ENCODE measurements at places on chromosomes 7 and 10.

GRCh38 chr10:95600158-95600557 lies 39.0 kb upstream of the SORBS1 start:
- no peak for DNase-seq

GRCh38 chr10:32939296-32940111 lies 18.5 kb downstream of the ITGB1 start:
- peak; percentile 58 for DNase-seq

- DNase-seq, result no peak
Measured at GRCh38 chr7:27095050-27095896, 527 bp downstream of the HOXA1 start.

DNA sequence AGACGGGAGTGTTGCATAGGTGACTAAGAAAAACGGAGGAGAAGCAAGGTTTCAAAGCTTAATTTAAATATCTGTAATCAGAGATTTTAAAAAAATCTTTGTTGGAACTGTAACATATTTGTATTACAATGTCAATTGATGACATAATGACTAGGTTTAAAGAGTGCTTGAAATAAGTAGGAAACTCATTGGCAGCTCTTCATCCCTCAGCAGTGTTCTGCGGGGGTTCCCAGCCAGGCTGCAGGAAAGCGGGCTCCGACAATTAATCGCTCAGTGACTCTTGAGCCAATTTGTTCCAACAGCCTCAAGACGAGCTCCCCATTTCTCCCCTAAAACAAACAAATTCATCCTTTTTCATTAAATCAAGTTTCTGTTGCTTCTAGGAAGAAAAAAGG lies 22.6 kb downstream of the CPXM2 start:
- DNase-seq, result no peak

DNA sequence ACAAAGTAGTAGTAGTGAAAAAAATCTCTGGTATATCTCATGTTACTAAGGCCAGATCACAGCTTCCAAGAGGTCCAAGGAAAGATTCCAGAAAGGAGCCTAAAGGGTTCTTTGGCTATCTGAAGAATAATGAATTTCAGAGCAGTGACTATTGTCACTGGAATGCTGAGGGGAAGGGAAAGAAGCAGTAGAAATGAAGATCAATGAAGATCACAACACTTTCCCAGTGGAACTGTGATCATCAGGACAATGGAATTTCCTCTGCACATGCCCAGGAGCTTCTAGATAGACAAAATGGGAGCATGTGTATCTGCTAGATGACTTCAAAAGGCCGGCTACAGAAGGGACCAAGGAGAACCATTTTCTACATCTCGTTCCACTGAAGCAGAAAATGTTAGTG lies 219.5 kb upstream of the PHYHIPL start:
- DNase-seq, result peak; percentile 83

GRCh38 chr10:47262606-47263533 lies 37.1 kb upstream of the GDF10 start:
- no peak for DNase-seq

GRCh38 chr7:158491094-158491493 lies 96.5 kb downstream of the PTPRN2 start:
- no peak for DNase-seq

- DNase-seq, result no peak
Measured at GRCh38 chr7:98148607-98149006, 41.9 kb downstream of the LMTK2 start.

DNA sequence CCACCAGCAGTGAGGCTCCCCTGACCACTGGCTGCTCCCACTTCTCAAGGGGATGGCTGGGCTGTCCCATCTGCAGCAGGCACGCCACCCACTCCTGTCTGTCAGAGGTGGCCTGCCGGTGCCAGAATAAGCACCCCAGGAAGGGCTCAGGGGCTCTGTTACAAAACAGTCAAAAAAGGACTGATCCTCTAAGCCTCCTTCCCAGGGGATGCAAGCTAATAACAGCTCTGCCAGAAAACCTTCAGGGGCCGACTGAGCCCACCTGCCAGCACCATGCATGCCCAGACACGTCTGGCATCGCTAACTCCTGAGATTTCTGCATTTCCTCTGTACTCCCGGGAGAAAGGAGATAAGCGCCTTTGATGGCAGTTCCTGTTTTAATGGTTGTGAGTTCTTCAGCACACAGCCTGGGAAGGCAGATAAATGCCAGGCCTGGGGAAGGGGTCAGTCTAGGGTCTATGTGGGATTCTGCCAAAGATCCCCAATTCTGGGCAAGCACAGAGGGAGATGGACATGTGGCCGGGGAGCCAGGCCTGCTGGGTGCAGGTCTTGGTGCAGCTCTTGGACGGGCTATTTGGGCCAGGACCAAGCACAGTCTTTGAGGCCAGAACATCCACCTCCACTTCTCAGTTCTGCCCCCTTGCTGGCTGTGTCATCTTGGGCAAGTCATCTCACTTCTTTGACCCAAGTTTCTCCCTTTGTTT lies 128.4 kb downstream of the ARHGAP22 start:
- no peak for DNase-seq

- no peak for DNase-seq
Measured at GRCh38 chr10:68597407-68597806, 37.3 kb downstream of the TET1 start.

- DNase-seq, result peak; percentile 13
Measured at GRCh38 chr7:81583882-81584533, 185.8 kb downstream of the HGF start.

- DNase-seq, result peak; percentile 24
Measured at GRCh38 chr7:70856901-70857630, 274.9 kb upstream of the GALNT17 start.
